ENCODE measurements at places on chromosomes 7 and 10.
A peak's percentile ranks its signal among the peaks of the same experiment; 100 is the strongest.

- no peak for DNase-seq
Measured at GRCh38 chr7:125383324-125383723, 453.7 kb upstream of the POT1 start.

DNA sequence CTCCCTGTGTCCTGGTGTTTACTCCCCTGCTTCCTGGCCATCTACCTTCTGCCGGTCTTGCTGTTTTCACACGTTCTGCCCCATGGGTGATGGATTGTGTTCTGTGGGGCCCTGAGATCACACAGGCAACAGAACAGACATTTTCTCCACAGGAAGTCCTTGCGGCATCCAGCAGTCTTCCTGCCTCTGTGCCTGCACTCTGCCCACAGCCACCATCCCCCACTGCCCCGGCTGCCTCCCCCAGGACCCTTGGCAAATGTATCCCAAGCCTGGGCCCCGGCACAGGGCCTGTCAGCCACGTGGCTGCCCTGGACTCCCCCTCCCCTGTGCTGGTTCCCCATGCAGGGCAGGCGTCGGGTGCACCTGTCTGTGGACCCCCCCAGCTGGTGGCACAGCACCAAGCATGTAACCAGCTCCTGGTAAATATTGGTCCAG, 184.2 kb downstream of the WDR37 start:
- no peak for DNase-seq

DNA sequence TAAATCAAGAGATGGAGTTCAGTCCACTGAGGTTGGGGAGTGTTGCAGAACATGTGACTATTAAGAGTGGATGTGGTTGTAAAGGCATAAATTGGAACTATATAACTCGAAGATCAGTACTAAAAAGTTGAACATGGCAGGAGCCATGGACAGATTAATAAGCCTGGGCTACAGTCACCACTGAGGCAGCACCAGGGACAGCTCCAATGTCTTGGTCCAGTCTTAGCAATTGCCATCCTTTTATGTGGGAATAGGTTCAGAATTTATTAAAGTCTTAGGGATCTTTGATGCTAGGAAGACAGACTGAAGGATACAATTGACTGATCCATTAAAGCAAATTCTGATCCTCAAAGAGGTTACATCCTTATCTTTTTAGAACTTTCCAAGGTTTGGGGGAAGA, 156.6 kb downstream of the ADRA2A start:
- DNase-seq, result no peak

- peak; percentile 34 for DNase-seq
Measured at GRCh38 chr7:150357270-150357669, 11.4 kb upstream of the REPIN1 start.

DNA sequence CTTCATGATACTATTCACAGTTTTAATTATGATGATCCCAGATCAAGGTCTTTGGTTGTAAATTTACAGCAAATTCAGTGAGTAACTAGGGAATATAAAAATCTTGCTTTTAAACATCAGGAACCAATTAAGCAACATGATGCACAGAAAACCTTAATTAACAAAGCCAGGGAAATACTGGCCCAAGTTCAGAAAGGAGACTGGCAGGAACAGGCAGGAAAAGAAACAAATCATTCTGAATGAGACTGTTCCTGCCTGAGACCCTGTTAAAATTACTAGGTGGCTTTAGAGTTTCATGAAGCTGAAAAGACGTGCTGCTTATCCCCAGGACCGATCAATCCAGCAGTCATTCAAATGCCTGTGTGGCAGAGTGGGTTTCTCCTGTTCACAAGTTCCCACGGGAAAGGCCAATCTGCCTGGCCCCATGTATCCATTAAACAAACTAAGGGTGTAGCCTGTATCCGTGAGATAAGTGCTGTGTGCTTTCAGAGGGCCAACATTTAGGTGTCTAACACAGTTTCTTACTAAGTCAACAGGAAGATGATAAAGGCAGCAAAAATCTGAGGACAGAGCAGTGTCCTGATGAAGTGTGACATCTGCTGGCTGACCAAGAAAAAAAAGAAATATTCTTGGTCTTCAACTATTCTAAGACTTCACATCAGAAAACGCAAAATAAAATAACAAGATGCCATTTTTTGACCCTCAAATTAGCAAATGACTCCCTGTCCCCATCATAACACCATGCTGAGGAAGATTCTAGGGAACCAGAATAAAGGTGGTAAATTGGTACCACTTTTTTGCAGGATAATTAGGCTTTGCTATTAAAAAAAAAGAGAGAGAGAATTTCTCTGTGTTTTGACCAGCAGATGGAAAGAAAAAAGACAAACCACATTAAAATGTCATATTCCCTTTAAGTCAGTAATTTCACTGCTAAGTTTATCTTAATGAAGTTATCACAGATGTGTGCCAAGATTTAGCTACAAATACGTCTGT, 34.2 kb downstream of the PUS7 start:
- no peak for DNase-seq

DNA sequence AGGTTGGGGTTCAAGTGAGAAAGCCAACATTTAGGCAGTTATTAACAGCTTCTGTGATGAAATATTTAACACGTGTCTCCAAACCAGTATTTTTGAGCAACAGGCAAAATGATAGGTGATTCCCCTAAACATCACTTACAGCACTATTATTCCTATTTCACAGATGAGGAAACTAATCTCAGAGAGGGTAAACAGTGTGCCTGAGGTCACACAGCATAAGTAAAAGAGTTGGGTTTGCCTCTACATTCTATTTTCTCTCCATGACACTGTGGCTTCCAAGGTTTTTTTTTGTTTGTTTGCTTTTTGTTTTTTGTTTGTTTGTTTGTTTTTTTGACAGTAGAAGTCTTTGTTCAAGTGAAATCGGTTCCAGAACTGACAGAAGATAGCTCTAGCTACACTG, 43.2 kb upstream of the PDCD4 start:
- no peak for DNase-seq

- DNase-seq, result no peak
Measured at GRCh38 chr7:103121641-103122040, 27.3 kb downstream of the NAPEPLD start.

- DNase-seq, result no peak
Measured at GRCh38 chr7:108142675-108143259, 12.6 kb upstream of the LAMB4 start.

DNA sequence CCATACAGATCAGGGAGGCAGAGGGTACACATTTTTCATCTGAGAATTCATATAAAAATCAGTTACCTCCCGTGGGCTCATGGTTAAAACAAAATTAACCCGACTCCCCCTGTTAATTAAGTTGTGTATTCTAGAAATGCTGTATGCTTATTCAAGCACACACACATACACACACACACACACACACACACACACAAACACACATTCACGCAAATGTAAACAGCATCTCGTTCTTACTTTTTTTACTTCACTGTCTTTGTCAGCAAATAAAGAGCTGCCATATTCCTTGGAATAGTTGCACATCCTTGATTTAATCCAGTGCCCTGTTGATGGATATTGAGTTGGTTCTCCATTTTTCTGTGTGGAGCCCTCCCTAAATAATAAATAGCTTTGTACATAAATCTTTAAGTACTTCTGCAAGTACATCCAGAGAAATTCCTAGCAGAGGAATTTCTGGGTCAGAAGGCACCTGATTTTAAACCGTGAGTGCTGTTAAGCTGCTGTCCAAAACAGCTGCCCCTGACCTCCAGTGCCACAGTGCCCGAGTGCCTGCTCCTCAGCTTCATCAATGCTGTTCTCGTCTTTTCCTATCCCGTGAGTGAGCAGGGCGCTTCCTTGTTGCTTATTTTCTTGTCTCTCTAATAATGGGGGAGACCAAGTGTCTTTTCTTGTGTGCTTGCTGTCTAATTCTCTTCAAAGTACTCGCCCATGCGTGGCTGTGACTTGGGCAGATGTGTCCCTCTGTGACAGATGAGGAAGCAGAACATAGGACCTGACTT, 117.2 kb downstream of the RGS10 start:
- DNase-seq, result no peak

DNA sequence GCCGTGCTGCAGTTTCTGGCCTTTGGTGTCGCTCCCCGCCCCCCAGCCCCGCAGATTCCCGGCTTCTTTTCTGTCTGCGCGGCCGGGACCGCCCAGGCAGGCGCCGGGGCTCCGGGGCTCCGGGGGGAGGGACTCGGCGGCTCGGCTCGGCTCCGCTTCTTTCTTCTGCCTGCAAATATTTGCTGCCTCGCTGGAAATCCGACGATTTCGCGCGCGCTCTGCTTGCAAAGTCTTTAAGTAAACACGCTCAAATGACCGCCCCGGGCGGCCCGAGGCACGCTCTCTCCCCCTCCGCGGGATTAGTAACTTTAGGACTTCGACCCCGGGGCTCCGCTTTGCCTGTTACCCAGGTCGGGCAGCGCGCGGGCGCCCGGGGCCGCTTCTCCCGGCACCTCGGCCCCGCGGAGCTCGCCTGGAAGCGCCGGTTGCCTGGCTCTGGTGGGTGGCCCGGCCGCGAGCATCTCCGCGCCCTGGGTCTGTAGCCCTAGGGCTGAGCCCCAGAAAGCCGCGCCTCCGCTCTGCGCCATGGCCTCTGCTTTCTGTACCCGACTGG, 3.9 kb upstream of the GATA3 start:
- DNase-seq, result peak; percentile 45

DNA sequence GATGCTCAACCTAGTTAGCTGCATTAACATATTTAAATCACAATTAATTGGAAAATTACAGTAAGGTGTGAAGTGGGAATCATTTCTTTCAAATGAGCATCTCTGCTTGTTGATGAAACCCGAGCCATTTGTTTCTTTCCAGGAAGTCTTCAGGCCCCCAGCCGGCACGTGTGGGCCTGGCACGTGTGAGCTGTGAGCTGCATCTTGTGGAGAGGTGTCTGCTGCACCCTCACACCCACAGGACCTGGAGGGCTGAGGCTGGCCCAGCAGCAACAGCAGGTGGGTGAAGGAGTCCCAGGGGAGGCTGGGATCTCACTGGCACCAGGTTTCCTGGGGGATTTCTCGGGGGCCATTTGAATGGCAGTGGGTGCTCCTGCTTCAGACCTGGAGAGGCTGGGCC, 372.5 kb upstream of the MKI67 start:
- no peak for DNase-seq

DNA sequence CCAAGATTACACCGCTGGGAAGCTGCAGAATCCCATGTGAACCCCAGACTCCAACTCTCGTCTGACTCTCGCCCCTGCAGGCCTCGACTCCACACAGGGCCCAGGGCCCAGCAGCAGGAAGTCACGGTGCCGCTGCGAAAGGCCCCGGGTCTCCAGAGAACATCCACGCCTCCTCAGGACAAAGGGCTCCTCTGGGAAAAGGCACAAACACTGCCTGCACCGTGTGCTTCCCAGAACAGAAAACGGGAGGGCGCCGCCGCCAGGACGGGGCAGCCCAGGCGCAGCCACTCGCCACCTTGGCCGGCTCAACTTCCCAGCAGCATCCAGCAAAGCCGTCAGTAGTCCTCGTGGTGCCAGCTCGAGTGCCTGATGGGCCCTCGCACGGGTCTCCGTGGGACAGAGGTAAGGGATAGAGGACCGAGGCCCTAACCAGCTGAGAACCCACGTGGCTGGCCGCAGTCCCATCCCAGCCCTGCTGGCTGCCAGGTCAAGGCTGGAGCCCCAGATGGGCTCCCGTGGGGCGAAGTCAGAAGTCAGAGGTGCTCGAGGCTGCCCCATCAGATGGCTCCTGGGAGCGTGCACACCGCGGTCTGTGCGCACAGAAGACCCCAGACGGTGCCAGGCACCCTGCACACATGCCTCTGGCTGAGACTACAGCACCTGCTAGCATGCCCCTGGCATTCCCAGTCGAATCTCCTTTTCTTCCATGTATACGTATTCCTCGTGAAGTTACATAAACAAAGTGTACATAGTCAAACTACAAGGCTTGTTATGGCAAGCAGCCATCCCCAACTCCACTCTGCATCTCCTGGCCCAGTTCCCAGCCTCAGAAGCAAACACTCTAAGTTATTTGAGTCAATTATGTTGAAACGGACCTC, 60.2 kb downstream of the MAD1L1 start:
- DNase-seq, result no peak

DNA sequence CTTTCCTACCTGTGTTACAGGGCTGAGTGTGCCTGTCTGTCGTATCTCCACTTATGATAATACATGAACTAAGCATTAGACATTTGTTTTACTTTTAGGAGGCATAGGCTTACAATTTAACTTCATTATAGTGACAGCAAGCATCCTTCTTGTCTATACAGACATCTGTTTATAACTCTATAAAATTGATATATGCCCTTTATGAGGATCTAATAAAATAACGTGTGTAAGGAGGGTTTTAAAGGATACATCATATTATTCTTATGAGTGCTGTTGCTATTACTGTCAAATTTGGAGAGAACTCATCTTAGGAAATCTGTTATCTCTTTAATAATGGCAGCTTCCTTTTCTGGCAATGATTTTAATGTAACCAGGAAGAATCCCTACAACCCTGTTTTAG, 21.9 kb downstream of the THNSL1 start:
- no peak for DNase-seq

- DNase-seq, result no peak
Measured at GRCh38 chr7:68441645-68442044, 1156.6 kb upstream of the AUTS2 start.

DNA sequence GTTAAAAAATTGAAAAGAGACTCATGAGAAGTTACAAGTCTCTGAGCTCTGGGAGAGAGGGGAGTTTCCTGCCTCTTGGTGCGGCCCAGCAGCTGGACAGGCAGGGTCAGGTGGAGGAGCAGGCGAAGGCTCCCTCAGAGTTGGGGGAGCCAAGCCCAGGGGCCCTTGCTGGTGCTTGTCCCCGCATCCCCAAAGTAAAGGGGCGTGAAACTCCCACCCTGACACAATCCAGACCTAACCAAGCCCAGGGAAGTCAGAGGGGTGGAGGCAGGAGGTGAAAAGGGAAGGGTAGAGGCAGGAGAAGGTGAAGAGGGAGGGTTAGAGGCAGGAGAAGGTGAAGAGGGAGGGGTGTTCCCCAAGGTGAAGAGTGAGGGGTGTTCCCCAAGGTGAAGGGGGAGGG, 322.8 kb downstream of the GLRX3 start:
- no peak for DNase-seq

- DNase-seq, result no peak
Measured at GRCh38 chr7:82039621-82040020, 269.8 kb upstream of the HGF start.

GRCh38 chr7:116210345-116211005, at the start of gene TES:
TSS of gene TES (plus strand) at chr7:116210539. CDS start at chr7:116210708, 169 bp downstream.
- peak; percentile 60 for DNase-seq

DNA sequence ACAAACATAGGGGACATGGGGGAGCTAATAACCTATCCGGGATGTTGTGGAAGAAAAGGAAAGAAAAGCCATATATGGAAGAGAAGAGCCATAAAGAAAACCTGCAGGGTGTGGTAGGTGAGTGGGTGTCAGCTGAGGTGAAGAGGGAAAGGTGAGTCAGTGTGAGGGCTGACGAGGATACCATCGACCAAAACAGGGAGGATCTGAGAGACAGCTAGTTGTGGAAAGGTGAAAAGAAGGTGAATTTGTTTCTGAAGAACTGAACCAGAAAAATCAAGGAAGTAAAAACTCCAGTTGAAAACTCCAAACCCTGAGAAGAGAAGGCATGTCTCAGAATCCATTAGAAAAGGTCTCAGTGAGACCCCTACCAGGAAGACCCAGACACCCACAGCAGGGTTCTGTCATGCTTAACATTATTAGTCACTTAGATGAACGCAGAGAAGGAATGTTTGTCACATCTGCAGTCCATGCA, 4.1 kb downstream of the BLNK start:
- DNase-seq, result no peak

Data from activated T-helper 2 cell treated with anti-CD3 and anti-CD28 coated beads, Interferon-gamma antibody, Interleukin-2, Interleukin-4, amounts not matched to agents 10 μg/mL and 5 μg/mL and 100 μg/mL, durations not matched to agents 14 hours and 24 hours and 36 hours (primary cell).